Lung (tissue), 17 donors: ENCODE measurements at places on chromosomes 3 and 15. TPM values are rescaled to one million over a fixed set of nuclear protein-coding genes. Genes with fewer than 3 reads are reported as not detected.

AADACL2 gene
- not detected for total RNA-seq

SNURF gene
- 3.9 TPM for total RNA-seq

ALG3 gene
- total RNA-seq, result 24.7 TPM

TRPM1 gene
- total RNA-seq, result not detected

IL16 gene
- 27.8 TPM for total RNA-seq

SLCO2A1 gene
- total RNA-seq, result 131 TPM

ITGA11 gene
- total RNA-seq, result 1.7 TPM

LYZL4 gene
- not detected for total RNA-seq

AGBL1 gene
- 147 TPM for total RNA-seq

SHQ1 gene
- total RNA-seq, result 25.0 TPM

SYNPR gene
- 0.43 TPM for total RNA-seq

MYZAP gene
- total RNA-seq, result 36.9 TPM

CA12 gene
- total RNA-seq, result 2.2 TPM

SPTBN5 gene
- total RNA-seq, result 2.0 TPM

DNA sequence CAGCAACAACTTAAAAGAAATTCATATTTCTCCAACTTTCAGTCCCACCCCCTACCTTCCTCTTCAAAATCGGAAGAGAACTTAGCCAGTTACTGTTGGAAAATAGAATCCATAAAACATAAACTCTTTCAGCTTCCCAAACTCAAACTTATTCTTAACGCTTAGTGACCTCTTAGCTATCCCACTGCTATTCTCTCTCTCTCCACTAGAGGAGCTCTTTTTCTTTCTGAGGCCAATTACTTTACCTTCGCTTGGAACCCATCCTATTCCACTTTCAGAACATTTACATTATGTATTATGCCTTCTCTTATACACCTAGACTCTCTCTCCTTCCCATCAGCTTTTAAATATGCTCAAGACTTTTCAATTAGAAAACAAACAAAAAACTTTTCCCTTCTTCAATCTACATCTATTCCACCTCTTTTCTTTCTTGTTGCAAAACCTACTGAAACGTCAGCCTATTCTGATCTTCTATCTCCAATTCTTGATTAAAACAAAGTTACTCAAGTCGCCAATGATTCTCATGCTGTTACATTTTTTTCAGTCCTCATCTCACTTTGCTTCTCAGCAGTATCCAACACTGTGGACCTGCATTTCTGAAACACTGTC is 13.4 kb upstream of the GHSR start:
- peak; percentile 20 for DNase-seq

- DNase-seq, result peak; percentile 43
Observed at GRCh38 chr3:111073218-111073617, 1.6 kb downstream of the NECTIN3 start.

DNA sequence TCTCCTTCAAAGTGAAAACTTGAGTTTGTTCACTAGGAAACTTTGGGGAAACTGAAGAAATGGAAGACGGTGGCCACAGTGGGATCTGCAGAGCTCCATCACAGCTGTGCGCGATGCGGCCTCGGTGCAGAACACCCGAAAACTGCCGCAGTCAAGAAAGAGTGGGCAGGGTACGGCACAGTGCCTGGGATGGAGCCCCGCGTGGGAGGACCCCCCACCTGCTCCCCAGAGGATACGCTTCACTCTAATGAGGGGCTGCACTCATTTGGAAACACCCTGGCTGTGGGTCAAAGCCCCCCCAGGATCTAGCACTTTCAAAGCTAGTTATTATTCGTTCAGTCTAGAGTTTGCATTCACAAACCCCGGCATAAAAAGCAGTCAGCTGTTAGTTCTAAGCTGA is 9.5 kb downstream of the ADAMTS17 start:
- no peak for DNase-seq

- DNase-seq, result no peak
Observed at GRCh38 chr15:47362118-47362905, 355.0 kb upstream of the SEMA6D start.

- no peak for DNase-seq
Observed at GRCh38 chr3:119570229-119570628, 9.1 kb upstream of the ADPRH start.

- DNase-seq, result peak; percentile 3
Observed at GRCh38 chr15:59812250-59812870, 123.2 kb upstream of the BNIP2 start.

DNA sequence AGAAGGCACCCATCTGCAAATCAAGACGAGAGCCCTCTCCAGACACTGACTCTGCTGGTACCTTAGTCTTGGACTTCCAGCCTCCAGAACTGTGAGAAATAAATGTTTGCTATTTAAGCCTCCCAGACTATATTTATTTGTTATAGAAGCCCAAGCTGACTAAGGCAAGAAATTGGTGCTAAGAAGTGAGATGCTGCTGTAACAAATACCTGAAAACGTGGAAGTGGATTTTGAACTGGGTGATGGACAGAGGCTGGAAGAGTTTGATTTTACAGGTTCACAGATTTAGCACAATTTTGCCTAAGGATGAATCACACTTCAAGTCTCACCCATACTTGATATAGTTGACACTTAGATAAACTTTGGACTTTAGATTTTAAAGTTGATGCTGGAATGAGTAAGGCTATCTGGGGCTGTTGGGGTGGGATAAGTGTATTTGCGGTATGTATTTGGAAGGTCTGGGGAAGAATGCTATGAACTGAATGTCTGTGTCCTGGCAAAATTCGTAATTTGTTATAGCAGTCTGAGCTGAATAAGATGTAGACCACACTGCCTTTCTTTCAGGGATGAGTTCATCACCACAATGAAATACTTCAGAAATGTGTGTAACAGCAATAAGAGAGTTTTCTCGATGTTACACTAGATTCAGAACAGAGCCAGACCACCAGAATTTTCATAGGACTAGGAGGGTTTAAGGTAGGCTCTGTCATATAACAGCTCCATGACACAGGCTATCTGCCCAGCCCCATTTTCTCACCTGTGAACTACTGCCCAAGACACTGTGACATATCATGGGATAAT is 120.5 kb upstream of the LMCD1 start:
- DNase-seq, result no peak

- no peak for DNase-seq
Observed at GRCh38 chr15:29457729-29458128, 188.1 kb upstream of the NSMCE3 start.

GRCh38 chr15:66692391-66692790 is 9.6 kb upstream of the SMAD6 start:
- no peak for DNase-seq

DNA sequence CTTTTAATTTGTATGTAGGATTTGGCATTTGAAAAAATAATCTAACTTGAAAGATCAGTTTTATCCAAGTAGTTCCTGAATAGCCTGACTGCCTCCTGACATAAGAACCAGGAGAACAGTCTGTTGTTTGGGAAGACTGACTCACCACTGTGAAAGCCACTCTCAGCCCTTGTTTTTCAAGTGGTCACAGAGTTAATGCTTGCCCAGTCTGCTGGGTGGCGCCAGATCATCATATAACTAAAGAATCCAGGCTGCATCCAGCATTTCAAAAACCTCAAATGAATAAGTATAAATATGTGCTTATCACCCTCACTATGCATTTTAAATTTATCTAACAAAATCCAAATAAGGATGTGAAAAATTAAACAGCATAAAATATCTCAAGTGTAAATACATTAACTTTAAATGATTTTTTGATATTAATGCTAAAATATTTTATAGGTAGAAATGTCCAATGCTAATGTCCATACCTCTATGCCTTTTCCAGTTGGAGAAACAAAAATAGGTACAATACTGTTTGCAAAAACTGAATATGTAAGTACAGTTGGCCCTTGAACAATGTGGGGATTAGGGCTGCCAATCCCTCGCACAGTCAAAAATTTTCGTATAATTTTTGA is 26.9 kb upstream of the ZBBX start:
- peak; percentile 78 for DNase-seq

DNA sequence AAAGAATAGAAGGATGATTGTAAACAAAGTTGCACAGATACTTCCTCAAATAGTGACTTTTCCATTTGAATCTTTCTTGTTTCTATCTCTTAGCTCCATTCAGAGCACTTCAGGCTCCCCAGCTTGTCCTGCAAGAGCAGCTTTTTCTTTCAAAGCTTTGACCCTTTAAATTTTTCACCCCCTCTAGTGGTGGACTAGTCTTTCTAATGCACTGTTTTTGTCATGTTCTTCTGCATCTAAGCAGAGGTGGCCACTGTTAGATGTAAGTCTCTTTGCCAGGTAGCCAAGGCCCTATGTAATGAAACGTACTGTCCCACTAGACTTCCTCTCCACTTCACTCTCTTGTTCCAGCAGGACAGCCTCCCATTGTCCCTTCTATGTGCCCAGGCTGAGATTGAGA is 74.0 kb upstream of the MANF start:
- DNase-seq, result peak; percentile 32

- peak; percentile 47 for DNase-seq
Observed at GRCh38 chr3:73255609-73256029, 194.2 kb downstream of the EBLN2 start.

GRCh38 chr3:111076732-111077131 is 5.1 kb downstream of the NECTIN3 start:
- no peak for DNase-seq

DNA sequence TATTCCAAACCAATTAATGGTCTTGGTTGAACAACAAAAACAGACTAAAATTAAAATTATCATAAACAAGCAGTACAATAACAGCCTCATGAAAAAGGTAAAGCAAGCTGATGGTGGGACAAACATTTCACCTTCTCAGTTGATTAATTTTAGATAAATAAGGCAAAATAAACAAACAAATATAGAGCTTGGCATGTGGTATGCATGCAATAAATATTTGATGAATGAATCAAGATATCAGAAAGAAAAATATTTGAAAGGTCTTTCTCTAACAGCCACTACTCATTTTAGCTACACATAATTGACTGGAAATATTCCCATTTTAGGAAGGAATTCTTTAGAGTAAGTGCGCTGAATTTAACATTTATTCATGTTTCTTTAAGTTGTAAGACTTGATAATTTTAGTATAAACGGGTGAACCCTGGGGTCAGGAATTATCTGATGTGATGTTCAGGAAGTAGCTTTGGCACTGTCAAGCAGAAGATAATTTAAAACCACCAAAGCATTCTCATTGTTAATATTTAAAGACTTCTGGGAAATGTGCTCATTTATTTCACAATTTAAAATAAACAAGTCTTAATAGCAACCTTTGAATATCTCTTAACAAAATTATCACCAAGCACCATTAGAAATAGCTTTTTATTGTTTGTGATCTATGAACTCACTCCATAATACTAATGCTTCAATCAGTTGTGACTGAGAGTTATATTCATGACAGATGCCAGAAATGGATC is 372.3 kb upstream of the TGFBR2 start:
- peak; percentile 11 for DNase-seq

GRCh38 chr3:61562721-61563312 is 1.4 kb downstream of the PTPRG start:
- peak; percentile 47 for DNase-seq

DNA sequence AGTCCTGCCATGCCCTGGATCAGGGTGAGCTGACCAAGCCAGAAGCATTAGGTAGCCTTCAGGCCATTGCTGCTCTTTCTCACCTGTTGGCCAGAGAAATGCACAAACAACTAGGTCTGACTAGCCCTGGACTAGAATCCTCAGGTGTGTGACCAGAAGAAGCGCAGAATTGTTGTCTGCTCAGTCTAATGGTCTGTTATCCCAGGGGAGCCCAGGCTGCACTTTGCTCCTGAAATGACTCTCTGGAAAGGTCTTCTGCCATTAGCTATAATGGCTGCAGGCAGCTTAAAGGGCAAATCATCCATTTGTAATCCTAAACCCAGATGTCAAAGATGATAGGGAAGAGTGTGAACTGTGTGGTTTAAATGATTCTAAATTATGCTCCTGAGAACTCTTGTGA is 246.1 kb downstream of the NFKBIZ start:
- no peak for DNase-seq

DNA sequence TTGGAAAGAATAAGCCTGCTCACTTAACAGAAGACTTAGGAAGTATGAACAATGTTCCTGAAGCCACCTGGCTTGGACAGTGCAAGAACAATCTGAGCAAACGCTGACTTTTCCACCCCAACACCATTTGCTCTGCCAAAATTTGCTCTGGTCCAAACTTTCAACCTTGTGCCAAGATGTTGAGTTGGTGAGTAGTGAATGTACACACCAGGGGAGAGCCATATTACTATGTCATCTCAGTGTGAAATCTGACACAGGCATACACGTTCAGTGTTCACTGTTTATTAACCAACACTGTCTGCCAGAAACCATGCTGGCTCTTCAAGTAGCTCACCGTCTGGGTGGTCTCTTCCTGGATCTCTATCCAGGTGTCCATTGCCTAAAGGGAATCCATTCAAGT is 152.9 kb upstream of the LPP start:
- no peak for DNase-seq

- DNase-seq, result no peak
Observed at GRCh38 chr15:72919936-72920465, 132.3 kb upstream of the NEO1 start.

DNA sequence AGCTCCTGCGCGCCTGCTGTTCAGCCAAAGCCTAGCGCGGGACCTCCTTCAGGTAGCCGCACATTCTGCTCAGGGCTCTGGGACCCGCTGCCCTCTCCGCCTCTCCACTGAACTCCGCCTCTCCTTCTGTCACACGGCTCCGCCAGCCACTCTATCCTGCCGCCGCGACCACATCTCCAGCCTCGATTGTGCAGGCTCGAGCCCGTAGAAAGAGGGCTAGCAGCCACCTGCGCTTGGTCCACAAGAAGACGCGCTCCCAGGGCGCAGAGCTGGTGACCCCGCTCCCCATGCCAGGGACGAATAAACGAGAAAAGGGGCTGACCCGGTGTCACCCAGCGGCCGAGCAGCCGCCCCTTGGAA is 1.1 kb upstream of the VIPR1 start:
- DNase-seq, result peak; percentile 15

GRCh38 chr15:68204361-68204760 is 771 bp downstream of the CALML4 start:
- DNase-seq, result no peak

DNA sequence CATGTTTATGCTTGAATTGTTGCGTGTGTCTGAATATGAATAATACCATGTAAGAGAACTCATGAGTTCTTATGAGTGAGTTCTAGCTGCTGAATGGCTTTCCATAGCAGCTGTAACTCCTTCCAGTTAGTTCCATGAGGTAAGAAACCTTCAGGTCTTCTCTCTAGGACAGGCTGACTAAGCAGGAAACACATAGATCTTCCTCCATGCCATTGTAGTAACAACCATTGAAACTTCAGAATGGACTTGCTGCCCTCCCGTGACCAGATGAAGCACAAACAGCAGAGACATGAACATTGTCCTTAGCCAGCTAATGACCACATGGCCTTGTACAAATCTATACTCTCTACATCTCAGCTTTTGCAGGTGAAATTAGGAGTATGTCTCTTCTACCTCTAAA is 200.0 kb downstream of the ZNF385D start:
- DNase-seq, result peak; percentile 25

GRCh38 chr3:24751020-24751419 is 256.4 kb upstream of the THRB start:
- no peak for DNase-seq

DNA sequence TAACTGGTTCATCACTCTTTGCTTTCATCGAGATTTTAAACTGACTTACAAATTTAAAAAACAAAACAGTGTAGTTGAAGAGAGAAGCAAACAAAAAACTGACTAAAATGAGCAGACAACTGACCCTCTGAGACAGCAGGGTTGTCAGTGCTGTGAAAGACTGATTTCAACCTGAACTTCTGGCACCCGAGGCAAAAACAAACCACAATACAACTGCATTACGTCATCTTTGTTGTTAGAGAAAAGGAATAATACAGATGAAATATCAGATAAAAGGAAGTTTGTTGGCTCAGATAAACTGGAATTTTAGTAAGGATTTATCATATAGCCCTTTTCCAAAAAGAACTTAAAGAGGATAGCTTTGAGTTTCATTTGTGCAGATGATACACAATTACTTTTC is 51.1 kb downstream of the PARP15 start:
- DNase-seq, result no peak

- no peak for DNase-seq
Observed at GRCh38 chr3:4313606-4314293, 10.6 kb downstream of the SETMAR start.
